ENCODE measurements at places on chromosomes 4 and X.

DNA sequence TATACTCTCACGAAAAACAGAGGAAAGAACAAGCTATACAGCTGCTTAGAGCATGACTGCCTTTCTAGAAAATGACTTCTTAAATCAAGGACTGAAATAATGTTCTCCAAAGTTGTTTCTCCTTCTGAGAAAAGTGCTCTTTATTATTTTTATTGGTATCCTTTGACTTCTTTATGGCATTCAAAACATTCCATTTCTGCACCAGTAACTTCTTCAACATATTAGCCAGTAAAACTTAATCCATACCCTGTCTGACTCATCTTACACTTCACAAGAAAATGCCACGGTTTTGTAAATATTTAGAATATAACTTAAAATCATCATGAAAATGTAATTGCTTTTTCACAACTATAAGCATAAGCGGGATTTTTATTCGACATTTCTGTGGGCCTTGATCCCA, 180.4 kb downstream of the NR3C2 start:
- no peaks in the 10 kb centered on the region for H3K36me3 ChIP-seq
- no peak overlapping the region for H3K27ac ChIP-seq
- no peak overlapping the region for H3K4me3 ChIP-seq

DNA sequence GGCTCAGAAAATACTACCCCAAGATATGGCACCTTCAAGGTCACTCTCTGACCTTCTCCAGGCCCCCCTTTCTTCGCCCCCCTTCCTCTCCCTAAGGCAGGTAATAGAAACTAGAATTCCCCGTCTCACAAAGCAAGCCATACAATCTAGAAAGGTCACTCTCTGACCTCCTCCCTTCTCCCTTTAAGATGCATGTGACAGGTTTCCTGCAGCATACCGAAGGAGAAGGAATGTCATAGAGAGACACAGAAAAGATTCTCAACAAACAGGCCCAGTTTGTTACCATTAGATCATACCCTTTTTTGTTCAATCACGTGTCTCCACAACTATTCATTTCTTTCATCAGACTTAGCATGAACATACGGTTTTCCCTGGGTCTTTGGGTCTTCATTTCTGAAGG, 51.2 kb upstream of the RBMXL3 start:
- no peaks in the 10 kb centered on the region for H3K27me3 ChIP-seq
- H3K4me1 ChIP-seq = peaks cover 6% of the 10 kb centered on the region
- no peak overlapping the region for H3K27ac ChIP-seq
- H3K4me3 ChIP-seq = no peak overlapping the region
- H3K36me3 ChIP-seq = peaks cover 63% of the 10 kb centered on the region

DNA sequence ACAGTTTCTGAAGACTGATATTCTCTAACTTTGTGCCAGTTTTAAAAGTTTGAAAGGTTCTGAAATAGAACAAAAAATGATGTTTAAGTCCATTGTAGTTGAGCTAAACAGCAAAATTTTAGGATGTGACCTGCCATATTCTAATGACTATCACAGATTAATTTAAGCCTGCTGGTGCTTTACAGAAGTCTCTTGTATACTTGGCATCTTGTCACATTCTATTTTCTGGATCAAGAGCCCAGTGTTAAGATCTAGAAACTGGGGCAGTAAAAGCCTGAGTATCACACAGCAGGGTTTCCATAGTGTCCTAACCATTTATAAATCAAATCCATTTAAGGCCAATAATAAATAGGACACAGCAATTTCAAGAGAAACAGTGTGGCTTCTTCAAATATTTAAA, 12.4 kb downstream of the FSTL5 start:
- peaks cover 4% of the 10 kb centered on the region for H3K27me3 ChIP-seq
- no peak overlapping the region for H3K27ac ChIP-seq
- peaks cover 5% of the 10 kb centered on the region for H3K4me1 ChIP-seq
- DNase-seq = no peak
- H3K4me3 ChIP-seq = no peak overlapping the region

- H3K4me3 ChIP-seq = no peak overlapping the region
- no peaks in the 10 kb centered on the region for H3K27me3 ChIP-seq
- H3K4me1 ChIP-seq = no peaks in the 10 kb centered on the region
- no peaks in the 10 kb centered on the region for H3K36me3 ChIP-seq
- no peak overlapping the region for H3K27ac ChIP-seq
These were observed 126.2 kb upstream of the UGT8 start for GRCh38 chr4:114472269-114473032.

DNA sequence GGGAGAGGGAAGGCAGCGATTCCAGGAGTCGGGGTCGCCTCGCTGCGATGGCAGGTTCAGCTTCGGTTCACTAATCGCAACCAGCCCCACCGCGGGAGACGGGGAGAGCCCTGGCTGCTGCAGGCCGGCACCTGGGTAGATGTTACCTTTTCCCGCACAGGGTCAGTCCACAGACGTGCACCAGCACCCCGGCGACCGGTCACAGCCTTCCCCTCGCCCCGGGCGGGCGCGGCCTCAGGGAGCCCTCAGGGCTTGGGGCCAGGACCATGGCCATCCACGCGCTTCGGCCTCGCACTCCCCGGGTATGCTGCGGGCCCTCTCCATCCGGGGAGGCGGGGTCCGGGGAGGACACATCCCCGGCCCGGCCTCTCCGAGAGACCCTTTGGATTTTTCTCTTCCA, 26.1 kb upstream of the EXOC1L start:
- H3K27me3 ChIP-seq = peaks cover 5% of the 10 kb centered on the region
- DNase-seq = no peak
- peaks cover 7% of the 10 kb centered on the region for H3K4me1 ChIP-seq
- H3K36me3 ChIP-seq = no peaks in the 10 kb centered on the region
- H3K4me3 ChIP-seq = no peak overlapping the region
- no peak overlapping the region for H3K27ac ChIP-seq

DNA sequence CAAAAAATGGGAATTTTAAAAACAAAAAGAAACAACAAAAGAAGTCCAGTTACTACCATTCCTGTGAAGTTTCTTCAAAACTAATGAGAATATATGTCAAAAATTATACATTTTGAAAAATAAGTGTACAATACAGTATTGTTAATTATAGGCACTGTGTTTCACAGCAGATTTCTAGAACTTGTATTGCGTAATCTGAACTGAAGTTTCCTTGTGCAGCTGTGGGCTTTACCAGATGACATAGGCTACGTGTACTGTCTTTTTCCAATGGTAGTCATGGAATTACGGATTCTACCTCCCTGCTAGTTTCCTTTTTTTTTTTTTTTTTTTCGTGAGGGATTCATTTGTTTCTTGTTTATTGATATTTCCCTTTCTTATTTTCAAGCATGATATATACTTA, 113.8 kb upstream of the GABRA2 start:
- DNase-seq = no peak
- no peaks in the 10 kb centered on the region for H3K4me1 ChIP-seq
- H3K27ac ChIP-seq = no peak overlapping the region
- no peaks in the 10 kb centered on the region for H3K36me3 ChIP-seq
- H3K27me3 ChIP-seq = no peaks in the 10 kb centered on the region

DNA sequence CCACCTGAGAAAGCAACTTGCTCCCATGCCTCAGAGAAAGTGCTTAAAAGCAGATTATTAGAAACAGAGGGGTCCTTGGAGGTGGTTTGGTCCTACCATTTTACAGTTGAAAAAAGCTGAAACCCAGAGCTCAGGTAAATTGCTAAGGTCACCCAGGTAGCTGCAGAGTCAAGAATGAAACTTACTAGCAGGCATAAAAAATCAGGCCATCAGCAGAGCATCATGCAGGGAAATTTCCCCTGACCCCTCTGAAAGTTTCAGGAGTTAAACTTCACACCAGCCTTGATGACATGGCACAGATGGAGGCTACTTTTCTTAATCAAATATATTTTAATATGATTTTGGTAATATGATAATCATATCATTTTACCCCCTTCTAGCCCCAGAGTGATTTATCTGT, 70.3 kb downstream of the IRF2 start:
- peaks cover 62% of the 10 kb centered on the region for H3K36me3 ChIP-seq
- no peak for DNase-seq
- H3K4me1 ChIP-seq = peaks cover 47% of the 10 kb centered on the region
- H3K4me3 ChIP-seq = no peak overlapping the region

GRCh38 chr4:21869978-21870745, 78.4 kb downstream of the KCNIP4 start:
- no peaks in the 10 kb centered on the region for H3K36me3 ChIP-seq
- H3K4me3 ChIP-seq = no peak overlapping the region
- no peaks in the 10 kb centered on the region for H3K4me1 ChIP-seq
- H3K27ac ChIP-seq = no peak overlapping the region

DNA sequence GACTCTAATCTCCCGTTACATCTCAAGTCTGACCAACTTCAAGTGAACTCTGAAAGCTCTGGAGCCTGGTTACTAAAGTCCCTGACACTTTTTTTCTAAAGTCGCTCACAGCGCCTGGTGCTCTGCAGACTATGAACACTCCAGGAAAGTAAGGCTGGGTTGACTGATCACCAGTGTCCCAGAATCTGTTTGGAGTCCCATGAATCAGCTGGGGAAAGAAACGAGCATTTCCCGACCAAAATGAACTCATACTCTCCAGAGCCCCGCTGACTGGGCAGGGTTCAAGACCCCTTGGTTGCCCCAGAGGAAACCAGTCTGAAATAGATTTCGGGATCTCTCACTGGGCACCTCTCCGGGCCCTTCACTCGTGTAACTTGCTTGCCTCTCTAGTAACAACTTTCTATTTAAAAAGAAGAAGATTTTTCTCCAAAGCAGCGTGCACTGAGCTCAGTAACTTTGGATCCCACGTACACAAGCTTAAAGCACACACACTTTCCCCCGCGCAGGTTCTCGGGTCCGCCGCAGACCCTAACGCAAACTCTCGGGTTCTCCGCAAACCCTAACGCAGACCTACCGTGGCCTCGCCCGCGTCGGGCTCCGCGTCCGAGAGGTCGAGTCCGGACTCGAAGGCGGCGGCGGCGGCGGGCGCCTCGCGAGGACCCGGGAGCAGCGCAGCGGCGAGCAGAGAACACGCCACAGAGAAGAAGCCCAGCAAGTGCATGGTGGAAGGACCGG, 964 bp downstream of the VEGFC start:
- peak overlapping the region; percentile 83 for H3K4me3 ChIP-seq
- H3K36me3 ChIP-seq = no peaks in the 10 kb centered on the region
- H3K27me3 ChIP-seq = peaks cover 51% of the 10 kb centered on the region
- peaks cover 7% of the 10 kb centered on the region for H3K4me1 ChIP-seq

DNA sequence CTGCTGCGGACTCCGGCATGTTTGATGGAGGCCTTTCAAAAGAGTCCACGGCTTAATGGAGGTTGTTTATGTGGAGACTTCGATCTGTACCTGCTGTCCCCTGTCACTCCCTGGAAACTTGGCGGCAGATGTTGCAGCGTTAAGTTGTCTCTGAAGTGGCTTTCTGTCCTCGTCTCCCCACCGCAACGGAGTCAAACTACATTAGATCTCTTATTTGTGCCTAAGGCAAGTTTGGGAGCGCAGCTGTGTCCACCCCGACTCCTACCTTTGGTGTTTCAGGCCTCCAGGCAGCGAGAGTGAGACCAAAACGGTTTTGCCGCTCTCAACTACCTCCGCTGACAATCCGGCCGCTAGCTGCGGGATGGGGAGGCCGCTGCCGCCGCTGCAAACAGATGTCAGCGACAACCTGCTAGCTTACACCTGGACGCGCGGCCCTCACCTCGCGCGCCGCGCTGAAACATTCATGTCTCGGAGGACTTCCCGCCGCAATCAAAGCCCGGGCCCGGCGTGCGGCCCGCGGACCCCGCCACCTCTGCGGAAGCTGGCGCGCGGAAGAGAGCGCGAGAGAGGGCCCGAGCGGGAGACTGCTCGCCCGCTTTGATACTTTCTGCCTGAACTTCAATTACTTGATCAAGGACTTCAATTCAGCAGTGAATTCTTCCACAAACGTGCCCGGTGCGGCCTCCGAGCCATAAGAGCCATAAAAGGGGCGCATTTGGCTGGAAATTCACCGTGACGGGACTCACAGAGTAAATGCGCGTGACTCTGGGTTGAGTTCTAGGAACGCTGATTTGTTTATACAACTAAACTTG, 108.4 kb downstream of the ANTXR2 start:
- peak overlapping the region; percentile 99 for H3K27ac ChIP-seq
- peak; percentile 70 for DNase-seq
- peak overlapping the region; percentile 89 for H3K4me3 ChIP-seq
- H3K4me1 ChIP-seq = peaks cover 40% of the 10 kb centered on the region

- no peak overlapping the region for H3K27ac ChIP-seq
- no peaks in the 10 kb centered on the region for H3K36me3 ChIP-seq
- no peaks in the 10 kb centered on the region for H3K4me1 ChIP-seq
- no peak overlapping the region for H3K4me3 ChIP-seq
- no peak for DNase-seq
These were observed 23.9 kb upstream of the PRDM8 start for GRCh38 chr4:80173401-80173800.

DNA sequence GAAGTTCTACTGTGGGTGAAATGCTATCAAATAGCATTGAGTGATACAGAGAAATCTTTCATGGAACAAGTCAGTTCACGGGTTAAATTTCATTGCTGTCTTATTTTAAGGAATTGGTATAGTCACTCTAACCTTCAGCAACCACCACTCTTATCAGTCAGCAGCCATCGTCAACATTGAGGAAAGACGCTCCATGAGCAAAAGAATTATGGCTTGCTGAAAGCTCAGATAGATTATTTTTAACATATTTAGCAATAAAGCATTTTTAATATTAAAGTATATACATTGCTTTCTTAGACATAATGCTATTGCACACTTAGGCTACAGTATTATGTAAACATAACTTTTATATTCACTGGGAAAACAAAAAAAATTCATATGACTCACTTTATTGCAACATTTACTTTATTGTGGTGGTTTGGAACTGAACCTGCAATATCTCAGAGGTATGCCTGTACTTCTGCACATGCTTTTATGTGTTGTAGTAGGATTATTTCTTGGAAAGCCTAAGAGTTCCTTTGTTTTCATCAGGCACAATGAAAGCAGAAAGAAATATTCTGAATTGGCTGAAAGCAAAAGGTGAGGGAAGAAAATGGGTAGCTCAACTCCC, 586.7 kb downstream of the GBA3 start:
- DNase-seq = no peak
- H3K4me3 ChIP-seq = no peak overlapping the region
- no peaks in the 10 kb centered on the region for H3K36me3 ChIP-seq
- no peak overlapping the region for H3K27ac ChIP-seq
- peaks cover 4% of the 10 kb centered on the region for H3K27me3 ChIP-seq

- H3K27ac ChIP-seq = no peak overlapping the region
- no peak for DNase-seq
- H3K4me3 ChIP-seq = no peak overlapping the region
These were observed 50.3 kb downstream of the MED28 start for GRCh38 chr4:17664755-17665154.

GRCh38 chr4:62618042-62618441, 1417.9 kb downstream of the ADGRL3 start:
- no peaks in the 10 kb centered on the region for H3K36me3 ChIP-seq
- no peak overlapping the region for H3K27ac ChIP-seq
- H3K4me1 ChIP-seq = no peaks in the 10 kb centered on the region
- H3K27me3 ChIP-seq = no peaks in the 10 kb centered on the region
- H3K4me3 ChIP-seq = no peak overlapping the region

- DNase-seq = no peak
- H3K27ac ChIP-seq = no peak overlapping the region
- no peaks in the 10 kb centered on the region for H3K27me3 ChIP-seq
These were observed 75.6 kb upstream of the SMARCA5 start for GRCh38 chr4:143437937-143438336.

- peak within 1 kb of the TSS; percentile 75 for H3K4me3 ChIP-seq
- no peak for DNase-seq
- no peak within 1 kb of the TSS for H3K27ac ChIP-seq
- H3K27me3 ChIP-seq = peaks cover 60% of the 10 kb centered on the region
These were observed at the start of gene ELF4 for GRCh38 chrX:130110379-130111219. Gene ELF4 (minus strand): TSS chrX:130110497. CDS start chrX:130081330, 29,167 bp downstream.

GRCh38 chrX:72003811-72004750, 93.4 kb downstream of the NHSL2 start:
- peak; percentile 47 for DNase-seq
- no peaks in the 10 kb centered on the region for H3K36me3 ChIP-seq
- H3K4me3 ChIP-seq = peak overlapping the region; percentile 16
- peaks cover 46% of the 10 kb centered on the region for H3K4me1 ChIP-seq

GRCh38 chrX:130878350-130879341, 24.4 kb downstream of the ENOX2 start:
- no peak overlapping the region for H3K27ac ChIP-seq
- H3K36me3 ChIP-seq = peaks cover 49% of the 10 kb centered on the region
- no peak overlapping the region for H3K4me3 ChIP-seq
- DNase-seq = no peak

All from nephron progenitor cell (in vitro differentiated cells).